ENCODE measurements at places on chromosomes 2 and 18.

- H3K36me3 ChIP-seq: no peaks in the 10 kb centered on the region
- H3K4me1 ChIP-seq: no peaks in the 10 kb centered on the region
- DNase-seq: no peak
- H3K4me3 ChIP-seq: no peak overlapping the region
- H3K27ac ChIP-seq: no peak overlapping the region
- H3K27me3 ChIP-seq: peaks cover 8% of the 10 kb centered on the region
Measured at GRCh38 chr2:235194351-235194750, 242.5 kb downstream of the SH3BP4 start.

- H3K4me3 ChIP-seq: no peak overlapping the region
- no peaks in the 10 kb centered on the region for H3K36me3 ChIP-seq
- H3K27me3 ChIP-seq: no peaks in the 10 kb centered on the region
Measured at GRCh38 chr2:100184055-100184737, 41.8 kb upstream of the AFF3 start.

DNA sequence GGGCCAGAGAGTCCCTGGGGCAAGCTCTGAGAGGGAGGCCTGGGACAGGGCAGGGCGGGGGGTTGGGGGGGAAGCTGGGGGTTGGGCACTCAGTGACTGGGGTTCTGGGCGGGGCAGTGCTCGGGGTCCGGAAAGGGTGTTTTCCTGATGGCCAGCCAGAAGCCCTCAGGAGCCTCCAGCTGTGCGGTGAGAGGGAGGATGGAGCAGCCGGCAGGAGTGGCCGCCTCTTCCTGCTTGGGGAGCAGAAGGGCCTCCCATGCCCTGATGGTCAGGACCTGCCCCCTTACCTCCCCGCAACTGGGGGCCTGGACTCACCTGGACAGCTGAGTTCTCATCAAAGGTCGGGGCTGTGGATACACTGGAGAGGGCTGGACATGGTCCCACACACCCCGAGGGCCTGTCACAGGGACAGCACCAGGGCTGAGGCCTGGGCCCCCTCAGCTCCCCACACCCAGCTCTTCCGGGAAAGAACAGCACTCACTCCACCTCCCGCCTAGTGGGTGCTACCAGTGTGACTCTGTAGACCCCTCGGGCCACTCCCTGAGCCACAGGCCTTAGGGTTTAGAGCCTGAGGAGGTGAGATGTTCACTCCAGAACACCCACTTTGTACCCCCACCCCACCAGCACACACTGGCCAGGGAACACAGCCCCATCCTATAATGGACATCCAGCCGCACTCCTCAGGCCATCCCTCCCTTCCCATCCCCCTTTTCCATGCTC, 6.7 kb downstream of the SFTPB start:
- no peaks in the 10 kb centered on the region for H3K36me3 ChIP-seq
- no peak overlapping the region for H3K4me3 ChIP-seq
- H3K27me3 ChIP-seq: no peaks in the 10 kb centered on the region
- peak overlapping the region; percentile 54 for H3K27ac ChIP-seq

DNA sequence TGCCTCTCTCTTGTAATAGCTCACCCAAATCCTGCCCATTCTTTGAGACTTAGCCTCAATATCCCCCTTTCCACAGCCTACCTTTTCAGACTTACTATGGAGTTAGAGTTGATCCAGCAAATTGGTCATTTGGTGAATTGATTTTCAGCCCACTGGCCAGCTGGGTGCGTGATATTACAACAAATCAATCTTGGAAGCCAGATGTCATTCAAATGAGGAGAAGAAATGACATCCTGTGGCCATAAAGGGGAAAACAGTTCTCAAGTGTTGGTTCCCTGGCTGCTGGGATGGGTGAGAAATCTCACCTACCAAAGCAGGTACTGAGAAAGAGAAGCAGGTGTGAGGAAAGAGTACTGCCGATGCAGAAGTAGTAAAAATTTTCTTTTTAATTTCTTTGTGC, 36.7 kb upstream of the FOXI3 start:
- no peaks in the 10 kb centered on the region for H3K4me1 ChIP-seq
- H3K27me3 ChIP-seq: peaks cover 4% of the 10 kb centered on the region
- H3K4me3 ChIP-seq: no peak overlapping the region
- H3K36me3 ChIP-seq: no peaks in the 10 kb centered on the region
- H3K27ac ChIP-seq: no peak overlapping the region

DNA sequence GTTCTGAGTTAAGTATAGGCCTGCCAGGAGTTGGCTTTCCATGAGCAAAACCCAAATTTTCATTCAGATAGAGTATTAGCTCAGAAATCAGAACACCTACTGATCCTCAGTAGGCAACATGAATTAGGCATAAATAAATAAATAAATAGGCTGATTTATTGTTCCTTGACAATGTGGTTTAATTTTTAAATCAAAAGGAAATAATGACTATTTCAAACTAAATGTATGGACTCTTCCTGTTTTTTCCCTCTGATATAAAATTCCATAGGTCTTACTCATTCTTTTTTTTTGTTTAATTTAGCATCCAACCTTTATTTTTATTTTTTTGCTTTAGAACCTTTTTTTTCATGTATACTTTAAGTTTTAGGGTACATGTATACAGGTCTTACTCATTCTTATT, 140.2 kb upstream of the ITGA6 start:
- H3K27me3 ChIP-seq: no peaks in the 10 kb centered on the region
- peaks cover 29% of the 10 kb centered on the region for H3K4me1 ChIP-seq
- H3K4me3 ChIP-seq: no peak overlapping the region
- DNase-seq: no peak
- no peaks in the 10 kb centered on the region for H3K36me3 ChIP-seq
